ENCODE measurements at places on chromosomes 6 and 20.

- DNase-seq, result no peak
These were observed 3.2 kb upstream of the IFNGR1 start for GRCh38 chr6:137222381-137222780.

GRCh38 chr6:27026361-27026760, 221.1 kb upstream of the PRSS16 start:
- no peak for DNase-seq

- DNase-seq, result no peak
These were observed 10.4 kb upstream of the CEP85L start for GRCh38 chr6:118661831-118662230.

DNA sequence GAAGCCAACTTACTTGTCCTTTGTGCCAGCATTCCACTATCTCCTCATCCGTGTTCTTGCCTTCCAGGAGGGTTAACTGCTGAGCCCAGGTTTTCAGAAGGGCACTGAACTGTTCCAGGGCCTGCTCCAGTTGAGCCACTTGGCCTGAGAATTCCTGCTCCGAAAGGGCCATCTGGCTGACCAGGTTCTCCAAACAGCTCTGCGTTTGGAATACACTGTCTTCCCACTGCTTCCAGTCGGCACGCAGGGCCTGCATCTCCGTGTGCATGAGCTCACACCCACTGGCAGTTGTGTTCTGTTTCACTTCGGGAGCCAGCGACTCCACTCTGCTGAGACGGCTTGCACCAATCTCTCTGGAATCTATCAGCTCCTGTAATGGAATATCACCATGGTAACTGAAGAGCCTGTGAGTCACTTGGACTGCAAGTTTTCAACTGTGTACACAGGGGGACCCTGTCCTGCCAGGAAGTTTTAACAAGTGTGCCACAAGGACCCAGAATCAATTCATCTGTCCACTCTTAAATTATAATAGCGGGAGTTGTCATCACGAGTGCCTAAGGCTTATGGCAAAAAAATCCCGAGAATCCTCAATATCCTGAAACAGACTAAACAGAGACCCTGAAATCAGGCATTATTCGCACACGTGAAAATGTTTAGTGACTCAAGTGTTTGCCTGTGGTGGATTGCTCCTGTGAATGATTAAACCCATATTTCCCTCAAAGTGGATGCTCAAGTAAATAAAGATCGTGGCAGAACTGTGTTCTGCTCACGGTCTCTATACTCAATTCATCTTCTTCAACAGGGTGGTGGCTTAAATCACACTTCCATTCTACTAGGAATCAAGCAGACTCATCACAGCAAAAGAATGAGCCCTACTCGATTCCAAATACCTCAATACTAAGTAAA, 255.9 kb downstream of the SYNE1 start:
- no peak for DNase-seq

DNA sequence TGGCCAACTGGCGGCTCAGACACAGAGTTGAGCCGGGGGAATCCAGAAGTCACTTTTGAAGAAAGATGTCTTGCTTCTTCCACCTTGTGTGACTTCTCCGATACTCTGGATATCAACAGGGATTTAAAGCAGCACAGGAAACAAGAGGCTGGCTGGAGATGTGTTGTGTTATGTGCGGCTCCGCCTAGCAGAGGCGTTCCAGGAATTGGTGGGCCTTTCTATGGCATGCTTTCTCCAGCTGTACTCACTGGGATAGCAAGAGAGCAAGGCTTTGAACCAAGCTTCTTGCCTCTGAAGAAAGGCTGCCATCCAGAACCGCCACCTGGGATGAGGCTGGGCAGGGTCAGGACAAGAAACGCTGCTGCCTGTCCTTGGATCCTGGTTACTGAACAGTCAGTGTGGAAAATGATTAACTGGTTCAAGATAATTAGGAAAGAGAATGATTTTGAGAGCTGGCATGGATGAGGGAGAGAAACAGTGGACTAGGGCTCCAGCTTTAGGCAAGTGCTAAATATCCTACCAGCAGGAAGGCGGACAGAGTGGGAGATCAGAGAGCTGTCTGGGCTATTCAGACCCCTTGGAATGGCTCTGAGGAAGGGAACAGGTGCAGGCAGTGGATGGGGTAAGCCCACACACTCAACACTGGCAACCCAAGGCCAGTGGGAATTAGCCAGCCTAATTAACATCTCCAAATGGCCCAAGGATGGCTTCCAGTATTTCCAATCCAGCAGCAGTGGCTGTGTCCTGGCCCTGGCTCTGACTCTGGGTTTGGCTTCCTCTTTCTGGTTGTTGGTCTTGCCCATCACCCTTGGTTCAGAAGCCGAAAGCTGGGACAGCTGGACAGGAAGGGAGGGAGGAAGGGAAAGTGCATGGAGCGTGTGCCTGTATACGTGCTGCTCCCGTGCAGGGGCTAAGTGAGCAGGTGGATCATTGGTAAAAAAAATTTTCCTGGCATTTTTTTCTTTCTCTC, 31.9 kb downstream of the INSM1 start:
- no peak for DNase-seq

Measured in activated CD4-positive, alpha-beta T cell treated with anti-CD3 and anti-CD28 coated beads, Interleukin-2, Interleukin-6, amounts not matched to agents 100 ng/mL and 50 ng/mL, durations not matched to agents 16 hours and 8 hours (primary cell).